ENCODE measurements at places on chromosomes 16 and 17.

- DNase-seq: no peak
Observed at GRCh38 chr17:42530952-42531454, 5.0 kb upstream of the NAGLU start.

- no peak for DNase-seq
Observed at GRCh38 chr16:57672416-57672815, 4.3 kb downstream of the ADGRG3 start.

DNA sequence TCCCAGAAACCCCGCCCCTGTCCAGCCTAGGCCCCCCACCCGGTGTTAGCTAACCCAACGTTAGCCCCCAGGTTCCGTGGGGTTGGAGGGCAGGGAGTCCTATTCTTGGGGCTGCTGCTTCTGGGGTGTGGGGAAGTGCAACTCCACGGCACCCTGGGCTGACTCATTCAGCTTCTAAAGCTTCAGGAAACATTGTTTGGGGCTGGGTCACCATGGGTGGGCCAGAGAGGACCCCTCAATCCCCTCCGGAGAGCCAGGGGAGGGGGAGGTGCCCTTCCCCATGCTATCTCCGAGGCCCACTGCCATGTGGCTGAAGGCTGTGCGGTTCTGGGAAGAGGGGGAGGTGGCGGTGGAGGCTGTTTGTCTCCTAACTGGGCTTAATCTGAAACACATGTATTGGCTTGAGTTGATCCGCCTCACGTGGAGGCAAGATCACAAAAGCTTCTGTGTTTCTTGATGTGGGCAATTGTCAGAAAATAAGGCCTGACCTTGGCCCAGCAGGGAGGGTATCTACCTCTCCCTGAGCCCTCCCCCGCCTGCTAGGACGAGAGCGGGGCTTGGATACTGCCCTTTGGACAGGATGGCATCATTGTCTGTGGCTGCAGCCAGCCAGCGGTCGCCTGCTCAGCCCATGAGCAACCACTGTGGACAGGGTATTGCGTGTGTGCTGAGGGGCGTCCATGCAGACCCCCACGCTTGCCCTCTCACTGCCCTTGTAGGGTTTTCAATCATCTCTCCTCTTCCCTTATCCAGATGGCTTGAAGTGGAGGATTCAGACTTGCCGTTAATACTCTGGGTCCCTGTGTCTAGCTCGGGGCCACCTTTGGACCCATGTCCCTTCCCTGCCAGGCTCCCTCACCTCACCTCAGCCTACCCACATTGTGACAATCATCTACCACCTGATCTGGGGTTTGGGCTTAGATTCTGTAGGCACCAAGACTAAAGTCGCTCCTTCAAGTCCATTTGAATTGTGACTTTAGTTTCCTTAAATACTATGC lies 1.3 kb downstream of the SERPINF1 start:
- no peak for DNase-seq

DNA sequence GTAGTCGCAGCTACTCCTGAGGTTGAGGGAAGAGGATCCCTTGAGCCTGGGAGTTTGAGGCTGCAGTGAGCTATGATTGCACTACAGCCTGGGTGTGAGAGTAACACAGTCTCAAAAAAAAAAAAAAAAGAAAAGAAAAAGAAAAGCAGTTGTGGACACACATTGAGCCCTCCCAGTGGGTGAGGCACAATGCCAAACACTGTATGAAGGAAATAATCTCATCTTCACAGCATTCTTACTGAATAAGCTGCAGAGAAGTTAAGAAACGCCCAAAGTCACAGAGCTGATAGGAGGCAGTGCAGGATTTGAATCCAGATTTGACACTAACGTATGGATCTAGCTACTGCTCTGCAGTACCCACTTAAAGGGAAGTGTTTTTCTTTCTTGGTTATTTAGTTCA lies 5.9 kb upstream of the LYZL6 start:
- DNase-seq: no peak

DNA sequence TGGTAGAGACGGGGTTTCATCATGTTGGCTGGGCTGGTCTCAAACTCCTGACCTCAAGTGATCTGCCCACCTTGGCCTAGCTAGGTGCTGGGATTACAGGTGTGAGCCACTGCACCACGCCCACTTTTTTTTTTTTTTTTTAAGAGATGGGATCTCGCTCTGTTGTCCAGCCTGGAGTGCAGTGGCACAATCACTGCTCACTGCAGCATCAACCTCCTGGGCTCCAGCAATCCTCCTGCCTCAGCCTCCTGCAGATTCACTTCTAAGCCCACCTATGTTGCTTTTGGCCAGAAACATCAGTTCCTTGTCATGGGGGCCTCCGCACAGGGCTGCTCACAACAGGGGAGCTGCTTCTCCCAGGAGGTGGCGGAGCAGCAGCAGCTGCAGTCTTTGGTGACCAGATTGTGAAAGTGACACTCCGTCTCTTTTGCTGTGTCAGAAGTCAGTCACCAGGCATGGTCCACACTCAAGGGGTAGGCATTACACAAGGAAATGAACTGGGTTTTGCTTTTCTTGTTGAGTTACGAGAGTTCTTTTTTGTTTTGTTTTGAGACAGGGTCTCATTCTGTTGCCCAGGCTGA lies 4.5 kb upstream of the NME4 start:
- DNase-seq: peak; percentile 53

DNA sequence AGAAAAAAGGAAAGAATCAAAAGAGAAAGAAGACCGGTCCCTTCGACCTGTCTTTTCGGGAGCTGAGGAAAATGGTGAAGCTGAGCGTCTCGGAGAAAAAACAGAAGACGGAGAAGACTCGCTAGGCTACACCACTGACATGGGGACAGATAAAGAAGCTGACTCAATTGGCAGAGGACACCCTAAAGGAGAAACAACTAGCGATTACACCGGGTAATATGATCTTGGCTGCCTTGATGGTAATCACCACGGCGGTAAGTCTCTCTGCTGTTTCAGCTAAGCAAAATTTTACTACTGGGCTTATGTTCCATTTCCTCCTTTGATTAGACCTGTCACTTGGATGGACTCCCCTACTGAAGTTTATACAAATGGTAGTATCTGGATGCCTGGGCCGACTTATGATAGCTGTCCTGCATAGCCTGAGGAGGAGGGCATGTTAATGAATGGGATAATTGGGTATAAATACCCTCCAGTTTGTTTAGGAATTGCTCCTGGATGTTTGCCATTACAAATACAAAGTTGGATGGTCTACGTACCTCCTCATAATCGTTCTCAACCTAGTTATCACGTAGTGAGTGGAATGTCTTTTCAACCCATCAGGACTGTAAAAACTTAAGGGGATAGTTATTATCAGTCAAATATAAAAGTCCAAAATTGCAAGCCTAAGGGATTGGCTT lies 24.1 kb downstream of the ALOX15B start:
- no peak for DNase-seq
